ENCODE measurements at places on chromosomes 13 and 19.

DNA sequence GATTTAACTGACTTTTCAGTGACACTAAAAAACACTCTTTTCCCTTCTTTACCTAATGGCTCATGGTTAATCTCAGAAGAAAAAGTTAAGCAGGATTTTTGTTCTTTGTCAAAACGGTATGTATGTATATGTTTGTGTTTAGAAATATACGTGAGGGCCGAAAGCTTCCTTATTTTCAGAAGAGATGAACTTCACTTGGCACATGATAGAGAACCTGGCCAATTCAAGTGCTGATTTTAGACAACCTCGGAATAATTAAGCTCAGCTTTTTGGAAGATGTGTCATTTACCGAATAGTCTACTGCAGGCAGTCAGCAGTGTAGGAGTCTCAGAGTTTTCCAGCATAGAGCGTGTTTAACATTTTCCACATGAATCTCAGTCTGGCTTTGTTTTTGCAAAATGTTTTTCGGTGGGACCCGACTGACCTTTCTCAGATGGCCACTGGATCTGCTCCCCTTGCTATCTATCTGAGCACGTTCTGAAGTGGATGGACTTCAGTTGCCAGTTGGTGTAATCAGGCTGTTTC lies 4.6 kb downstream of the RNASEH2B start:
- no peak for DNase-seq

DNA sequence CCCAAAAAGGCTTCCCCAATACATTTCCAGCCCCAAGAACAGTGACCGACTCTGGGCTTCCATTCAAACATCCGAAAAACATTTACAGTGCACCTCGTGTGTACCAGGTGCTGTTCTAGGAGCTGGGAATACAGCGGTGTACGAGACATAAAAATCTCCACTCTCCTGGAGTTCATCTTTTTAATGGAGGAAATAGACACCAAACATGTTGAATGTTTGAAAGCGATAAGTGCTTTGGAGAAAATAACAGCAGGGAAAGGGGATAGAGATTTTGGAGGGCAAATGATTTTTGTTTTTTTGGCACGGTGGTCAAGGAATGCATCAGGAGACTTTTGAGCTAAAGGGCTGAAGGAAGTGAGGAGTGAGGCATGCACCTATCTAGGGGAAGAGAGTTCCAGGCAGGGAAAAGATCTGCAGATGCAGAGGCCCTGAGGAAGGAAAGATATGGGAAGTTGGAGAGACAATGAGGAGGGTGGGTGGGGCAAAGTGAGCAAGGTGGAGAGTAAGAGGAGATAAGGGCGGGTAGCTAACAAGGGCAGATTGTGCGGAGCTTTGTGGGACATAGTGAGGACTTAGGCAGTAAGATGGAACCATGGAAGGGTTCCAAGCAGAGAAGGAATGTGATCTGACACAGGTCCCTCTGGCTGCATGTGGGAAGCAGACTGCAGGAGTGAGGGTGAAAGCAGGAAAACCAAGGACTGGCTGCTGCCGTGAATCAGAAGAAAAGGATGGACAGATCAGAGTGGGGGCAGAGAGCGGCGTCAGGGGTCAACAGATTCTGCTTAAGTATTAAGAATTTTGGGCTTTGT lies 703 bp upstream of the FBL start:
- DNase-seq = no peak

DNA sequence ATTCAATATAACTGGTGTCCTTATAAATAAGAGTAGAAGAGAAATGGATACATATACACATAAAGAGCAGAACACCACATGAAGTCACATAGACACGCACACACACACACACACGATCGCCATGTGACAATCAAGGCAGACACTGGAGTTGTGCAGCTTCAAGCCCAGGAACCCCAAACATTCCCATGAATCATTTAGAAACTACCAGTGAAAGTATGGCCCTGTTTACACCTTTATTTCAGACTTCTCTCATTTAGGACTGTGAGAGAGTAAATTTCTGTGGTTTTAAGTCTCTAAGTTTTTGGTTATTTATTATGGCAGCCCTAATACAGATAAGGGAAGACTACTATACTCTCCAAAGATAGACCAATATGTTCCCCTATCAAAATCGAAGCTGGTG lies 20.4 kb upstream of the TNFSF13B start:
- DNase-seq = no peak

DNA sequence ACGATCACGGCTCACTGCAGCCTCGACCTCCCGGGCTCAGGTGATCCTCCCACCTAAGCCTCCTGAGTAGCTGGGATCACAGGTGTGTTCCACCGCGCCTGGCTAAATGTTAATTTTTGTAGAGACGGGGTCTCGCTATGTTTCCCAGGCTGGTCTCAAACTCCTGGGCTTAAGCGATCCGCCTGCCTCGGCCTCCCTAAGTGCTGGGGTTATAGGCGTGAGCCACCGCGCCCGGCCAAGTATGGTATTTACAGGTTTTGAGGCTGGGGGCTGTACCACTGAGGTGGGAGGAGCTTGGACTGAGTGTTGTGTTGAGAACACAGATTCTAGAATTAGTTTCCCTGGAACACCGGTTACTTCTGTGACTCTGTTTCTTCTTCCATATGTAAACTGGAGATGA lies 452 bp upstream of the PPM1N start:
- no peak for DNase-seq

DNA sequence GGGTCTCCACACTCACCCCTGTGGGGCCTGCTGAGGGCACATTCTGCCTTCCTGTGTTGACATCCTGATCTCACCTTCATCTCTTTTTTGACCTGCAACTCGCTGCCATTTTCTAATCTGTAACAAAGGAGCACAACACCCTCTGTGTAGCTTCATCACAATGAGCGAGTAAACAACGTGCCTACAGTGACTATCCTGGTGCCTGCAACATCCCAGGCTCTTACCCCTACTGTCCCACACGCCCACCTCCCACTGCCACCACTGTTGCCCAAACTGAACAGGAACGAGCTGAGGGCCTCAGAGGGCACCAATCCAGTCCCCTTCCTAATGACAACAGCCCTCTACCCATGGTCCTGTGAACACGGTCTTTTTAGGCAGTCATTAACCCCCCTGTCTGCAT lies 102.2 kb upstream of the GJB6 start:
- no peak for DNase-seq

DNA sequence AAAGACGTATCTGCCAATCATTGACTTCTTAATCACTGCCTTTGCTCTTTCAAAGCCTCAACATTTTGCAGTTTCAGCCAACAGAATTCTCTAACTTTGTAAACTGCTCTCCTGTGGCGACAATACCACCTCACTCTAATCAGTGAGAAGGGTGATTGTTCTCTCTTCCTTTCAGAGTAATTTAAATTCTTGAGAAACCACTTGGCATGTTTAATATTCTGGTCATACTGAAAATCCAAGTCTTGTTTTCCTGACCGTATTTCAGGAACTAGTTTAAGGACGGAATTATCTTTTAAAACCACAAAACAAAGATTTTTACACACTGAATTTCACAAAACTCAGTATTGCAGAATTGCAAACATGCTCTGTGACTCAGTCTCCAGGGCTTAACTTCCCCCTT lies 5.2 kb upstream of the CDC16 start:
- DNase-seq = no peak

- DNase-seq = no peak
Observed at GRCh38 chr13:32610977-32611376, 24.7 kb downstream of the PDS5B start.

GRCh38 chr13:96544957-96545356 lies 449.3 kb downstream of the OXGR1 start:
- no peak for DNase-seq

DNA sequence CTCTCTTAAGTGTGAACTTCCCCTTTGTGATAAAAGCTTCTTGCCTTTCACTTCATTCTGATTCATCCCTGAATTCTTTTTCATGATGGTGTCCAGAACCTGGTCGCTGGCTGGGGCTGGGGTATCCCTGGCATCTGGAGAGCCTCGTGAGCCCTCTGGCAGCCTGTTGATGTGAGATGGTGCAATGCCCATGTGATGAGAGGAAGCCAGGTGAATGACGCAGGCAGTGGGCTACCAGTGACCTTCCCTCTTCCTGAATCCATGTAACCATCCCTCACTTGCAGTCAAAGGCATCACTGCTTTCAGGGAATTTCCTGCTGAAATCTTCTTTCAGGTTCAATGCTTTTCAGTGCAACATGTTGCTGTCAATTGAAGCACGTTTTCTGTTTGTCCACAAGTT lies 158.6 kb upstream of the SLC10A2 start:
- no peak for DNase-seq

GRCh38 chr13:100523981-100524386 lies 64.6 kb downstream of the GGACT start:
- DNase-seq = no peak

DNA sequence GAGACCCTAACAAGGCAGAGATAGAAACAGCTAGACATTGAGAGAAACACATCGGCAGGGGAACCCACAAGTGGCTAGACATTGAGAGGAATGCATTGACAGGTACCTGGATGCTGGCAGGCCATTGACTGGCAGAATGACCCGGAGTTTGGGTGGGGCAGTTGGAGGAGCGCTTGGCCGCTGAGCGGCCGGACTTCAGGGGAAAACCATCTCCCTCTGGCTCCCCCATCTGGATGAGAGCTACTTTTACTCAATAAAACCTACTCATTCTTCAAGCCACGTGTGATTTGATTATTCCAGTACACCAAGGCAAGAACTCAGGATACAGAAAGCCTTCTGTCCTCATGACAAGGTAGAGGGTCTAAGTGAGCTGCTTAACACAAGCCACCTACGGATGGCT lies 473.4 kb downstream of the SLITRK5 start:
- DNase-seq = no peak

- no peak for DNase-seq
Observed at GRCh38 chr13:77480066-77480465, 55.4 kb upstream of the SCEL start.

- DNase-seq = no peak
Observed at GRCh38 chr13:36343766-36344165, 2.4 kb downstream of the SPART start.

GRCh38 chr13:76799696-76800095 lies 86.5 kb downstream of the KCTD12 start:
- no peak for DNase-seq

GRCh38 chr13:19053561-19053960 lies 128.1 kb downstream of the TUBA3C start:
- DNase-seq = no peak

- DNase-seq = no peak
Observed at GRCh38 chr13:82506805-82507414, 1375.4 kb downstream of the SLITRK1 start.

GRCh38 chr19:40256512-40256911 lies 28.6 kb downstream of the AKT2 start:
- DNase-seq = no peak

DNA sequence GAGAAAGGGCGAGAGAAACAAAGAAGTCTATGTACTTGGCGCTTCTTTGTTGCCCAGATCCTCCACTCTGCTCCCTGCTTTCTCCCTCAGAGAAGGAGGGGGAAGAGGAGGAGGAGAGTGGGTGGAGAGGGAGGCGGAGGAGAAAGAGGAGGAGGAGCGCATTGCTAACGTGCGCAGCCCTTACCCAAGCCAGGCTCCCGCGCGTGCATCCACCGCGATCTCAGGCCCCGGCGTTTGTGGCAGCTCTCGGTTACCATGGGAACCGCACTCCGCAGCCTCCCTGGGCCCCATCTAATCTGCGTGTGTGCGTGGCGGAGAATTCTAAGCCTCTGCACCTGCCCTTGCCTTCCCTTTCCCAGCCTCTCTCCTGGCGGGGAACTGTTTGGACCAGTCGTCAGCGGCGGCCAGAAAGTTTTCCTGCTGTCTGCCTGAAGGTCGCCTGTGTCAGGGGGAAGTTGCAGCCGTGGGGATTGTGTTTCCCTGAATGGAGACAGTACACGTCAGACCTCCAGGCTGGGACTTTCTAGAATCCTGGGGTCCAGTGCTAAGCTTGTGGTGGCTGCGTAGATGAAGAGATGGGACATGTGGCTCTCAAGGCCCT lies at the start of gene ERICH6B:
Gene ERICH6B, minus strand, starts transcription at position 239 of the 601 bp plus-strand sequence. CDS start 18,734 bp downstream, outside the sequence.
- DNase-seq = no peak

GRCh38 chr19:13070425-13071140 lies 32.1 kb downstream of the LYL1 start:
- DNase-seq = no peak

DNA sequence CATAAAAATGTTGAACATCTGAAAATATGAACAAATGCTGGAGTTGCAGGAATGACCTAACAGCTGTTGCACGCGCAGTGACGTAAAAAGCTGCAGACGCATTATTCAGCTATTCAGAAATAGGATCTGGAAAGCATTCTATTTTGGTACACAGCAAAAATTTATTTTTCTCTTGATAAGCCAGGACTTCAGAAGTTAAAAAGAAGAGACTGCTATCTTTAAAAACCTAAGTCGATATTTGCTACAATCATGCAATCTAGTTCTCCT lies 36.9 kb upstream of the STARD13 start:
- no peak for DNase-seq

DNA sequence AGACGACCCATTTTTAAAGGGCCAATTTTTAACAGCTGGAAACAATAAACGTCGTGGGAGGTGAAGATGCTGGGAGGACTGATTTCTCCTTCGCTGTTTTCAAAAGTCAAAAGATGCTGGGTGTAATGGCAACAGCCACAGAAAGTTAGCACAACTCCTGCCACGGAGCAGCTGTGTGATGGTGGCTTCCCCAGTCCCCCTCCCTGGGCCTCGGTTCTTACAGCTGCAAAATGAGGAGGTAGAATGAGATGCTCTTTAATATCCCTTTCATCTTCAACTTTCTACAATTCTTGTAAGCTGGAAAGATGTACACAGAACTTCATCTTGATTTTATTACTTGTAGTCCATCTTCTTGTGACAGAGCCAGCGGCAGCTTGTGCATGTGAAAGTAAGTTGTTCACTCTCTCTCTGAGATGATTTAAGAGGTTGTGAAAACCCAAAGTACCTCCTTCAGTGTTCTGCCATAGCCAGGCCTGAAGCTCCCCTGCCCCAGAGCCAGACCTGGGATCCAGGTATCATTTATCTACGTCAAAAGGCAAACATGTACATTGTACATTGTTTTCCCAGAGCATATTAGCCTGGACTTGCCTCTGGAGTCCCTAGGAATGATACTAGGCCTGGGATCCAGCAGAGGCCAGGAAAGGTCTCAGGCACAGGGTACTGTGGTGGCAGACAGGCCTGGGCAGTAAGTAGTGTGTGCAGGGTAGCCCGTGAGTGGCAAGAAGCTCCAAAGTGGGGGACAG lies 3.4 kb upstream of the UBE2L5 start:
- DNase-seq = no peak

- no peak for DNase-seq
Observed at GRCh38 chr13:40399756-40400155, 266.7 kb downstream of the FOXO1 start.

DNA sequence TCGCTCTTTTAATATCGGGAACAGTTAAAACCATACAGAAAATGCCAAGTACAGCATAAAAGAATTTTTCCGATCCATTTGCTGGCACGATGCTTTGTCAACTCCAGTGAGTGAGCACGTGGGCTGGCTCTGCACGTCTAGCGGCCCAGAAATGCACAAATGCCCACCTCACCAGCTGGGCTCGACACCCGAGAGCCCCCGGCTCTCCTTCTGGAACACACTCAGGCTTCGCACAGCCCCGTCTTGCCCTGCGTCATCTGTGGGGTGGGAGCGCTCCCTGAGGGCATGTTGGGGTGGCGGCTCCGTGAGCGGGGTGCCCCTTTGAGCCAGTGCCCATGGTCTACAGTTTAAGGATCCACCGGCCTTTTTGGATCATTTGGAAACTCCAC lies 24.5 kb downstream of the ATP4B start:
- no peak for DNase-seq

Data from HS-27A (cell line).